ENCODE measurements at places on chromosomes 3 and 15. TPM values are rescaled to one million over a fixed set of nuclear protein-coding genes. Genes with fewer than 3 reads are reported as not detected.

The CCR5 gene
- total RNA-seq: 3.9 TPM

The CFAP100 gene
- not detected for total RNA-seq

The CELSR3 gene
- 2.2 TPM for total RNA-seq

The RBMS3 gene
- total RNA-seq: 70.0 TPM

Data from vagina (tissue), 2 donors.